ENCODE measurements at places on chromosomes 7 and 10. TPM values are rescaled to one million over a fixed set of nuclear protein-coding genes. Genes with fewer than 3 reads are reported as not detected.

ZSCAN21 gene
- 6.9 TPM for total RNA-seq

ZNF282 gene
- total RNA-seq = 11.1 TPM

BTBD16 gene
- total RNA-seq = not detected

DNA sequence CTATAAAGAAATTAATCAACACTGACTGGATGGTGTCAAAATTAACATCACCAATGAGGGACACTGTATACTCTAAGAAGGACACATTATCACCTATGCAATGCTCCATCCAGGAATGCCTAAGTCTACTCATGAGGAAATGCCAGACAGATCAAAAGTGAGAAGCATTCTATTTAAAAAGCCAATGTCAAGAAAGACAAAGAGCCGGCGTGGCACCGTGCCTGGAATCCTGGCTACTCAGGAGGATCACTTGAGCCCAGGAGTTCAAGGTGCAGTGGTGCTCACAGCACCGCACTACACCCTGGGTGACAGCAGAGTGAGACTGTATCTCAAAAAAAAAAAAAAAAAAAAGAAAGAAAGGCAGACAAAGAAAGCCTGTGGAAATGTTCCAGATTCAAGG is 45.5 kb upstream of the ANAPC16 start:
- DNase-seq = peak; percentile 53

DNA sequence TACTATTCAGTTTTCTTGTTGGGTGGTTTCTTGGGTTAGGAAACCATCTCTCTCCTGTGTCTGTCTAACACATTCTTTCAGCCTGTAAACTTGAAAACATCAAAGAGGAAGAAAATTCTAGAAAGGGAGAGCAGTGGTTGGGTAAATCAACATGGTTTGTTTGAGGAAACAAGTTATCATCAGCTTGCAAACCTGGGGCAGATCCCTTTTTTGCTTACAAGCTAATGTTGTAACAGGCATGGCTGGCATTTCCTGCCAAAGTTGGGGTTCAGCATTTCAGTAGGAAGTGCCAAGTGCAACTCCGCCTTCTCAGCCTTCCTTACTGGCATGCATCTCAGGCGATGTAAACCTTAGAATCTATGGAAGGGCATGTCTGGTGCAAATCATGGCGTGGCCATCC is 112.6 kb downstream of the EEPD1 start:
- peak; percentile 60 for DNase-seq

GRCh38 chr10:97533888-97534287 is 35.2 kb downstream of the UBTD1 start:
- DNase-seq = no peak

GRCh38 chr10:13439313-13440184 is 89.3 kb downstream of the BEND7 start:
- DNase-seq = peak; percentile 45

GRCh38 chr10:30870896-30871295 is 160.8 kb downstream of the ZNF438 start:
- DNase-seq = no peak

DNA sequence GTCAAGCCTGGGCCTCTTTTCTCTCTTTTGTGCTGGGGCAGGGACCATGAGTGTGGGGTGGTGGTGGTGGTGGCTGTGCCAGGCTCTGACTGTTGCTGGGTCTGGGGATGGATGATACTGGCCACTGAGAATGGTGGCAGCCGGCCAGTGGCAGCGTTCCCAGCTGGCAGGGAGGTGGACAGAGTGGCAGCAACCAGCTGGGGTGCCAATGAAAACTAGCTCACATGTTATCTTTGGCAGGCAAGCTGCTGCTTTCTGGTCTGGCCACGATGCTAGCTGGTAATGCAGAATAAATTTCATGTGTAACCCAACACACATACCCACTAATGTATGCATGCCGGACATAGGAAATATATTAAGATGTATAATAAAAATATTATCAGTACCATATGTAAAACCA is 95.0 kb upstream of the SLC26A5 start:
- DNase-seq = peak; percentile 88

All from Right ventricle myocardium superior (tissue), 1 donor.